ENCODE measurements at places on chromosomes 3 and 15.

DNA sequence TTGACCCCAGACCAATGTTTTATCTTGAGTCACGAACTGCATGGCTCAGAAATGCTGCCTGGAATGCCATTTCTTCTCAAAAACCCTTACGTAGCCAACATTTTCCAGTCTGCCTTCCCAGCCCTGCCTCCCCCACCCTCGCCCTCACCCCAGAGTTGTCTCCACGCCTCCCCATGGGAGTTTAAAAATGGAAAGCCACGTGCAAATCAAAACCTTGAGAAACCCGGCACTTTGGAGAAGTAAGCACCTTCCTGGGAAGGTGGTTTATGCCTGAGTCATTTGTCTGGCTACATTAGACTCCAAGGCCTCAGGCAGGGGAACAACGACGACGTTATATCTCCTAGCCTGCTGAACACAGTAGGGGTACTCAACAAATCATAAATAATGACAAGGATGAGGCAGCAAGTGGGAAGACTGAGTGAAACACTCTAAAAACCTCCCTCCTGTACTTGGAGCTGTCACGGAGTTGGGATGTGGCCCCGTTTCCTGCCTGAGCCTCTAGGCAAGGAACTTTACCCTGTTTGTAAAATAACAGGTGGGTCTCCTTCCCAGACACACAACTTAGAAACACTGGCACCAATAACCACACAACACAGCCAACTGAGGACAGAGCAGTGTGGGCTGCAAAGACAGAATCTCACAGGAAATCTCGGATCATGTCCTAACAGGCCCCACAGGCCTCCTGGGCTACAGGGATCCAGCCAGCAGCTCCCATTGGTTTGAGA is 179.1 kb downstream of the NTRK3 start:
- DNase-seq = no peak

- no peak for DNase-seq
Measured at GRCh38 chr3:23314981-23315762, 112.0 kb downstream of the UBE2E2 start.

DNA sequence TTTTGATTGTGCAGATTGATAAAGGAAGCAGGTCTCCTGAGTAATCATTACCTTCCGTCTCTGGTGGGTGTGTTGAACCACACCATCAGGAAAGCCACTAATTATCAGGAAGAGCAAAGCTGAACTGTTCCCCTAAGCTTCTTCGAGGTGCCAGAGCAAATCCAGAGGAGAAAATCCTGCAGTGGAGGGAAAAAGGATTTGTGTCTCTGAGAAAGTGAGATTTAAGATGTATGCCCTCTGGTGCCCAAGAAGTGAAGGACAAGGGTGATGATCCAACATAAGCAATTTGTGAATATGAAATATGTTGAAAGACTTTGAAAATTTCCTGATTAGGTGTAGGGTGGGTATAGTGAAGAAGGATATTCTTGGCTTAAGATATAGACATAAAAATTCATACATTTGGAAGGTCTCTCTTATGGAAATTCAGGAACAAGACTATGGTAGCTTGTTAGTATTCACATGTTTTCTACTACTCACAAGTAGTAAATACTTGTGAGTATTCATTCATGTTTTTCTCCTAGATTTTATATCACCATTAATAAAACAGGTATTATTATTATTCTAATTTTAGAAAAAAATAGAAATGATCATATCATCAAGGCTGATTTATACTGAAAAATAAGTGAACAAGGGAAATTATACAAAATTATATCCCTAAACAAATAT is 34.8 kb downstream of the COMMD2 start:
- DNase-seq = peak; percentile 34

DNA sequence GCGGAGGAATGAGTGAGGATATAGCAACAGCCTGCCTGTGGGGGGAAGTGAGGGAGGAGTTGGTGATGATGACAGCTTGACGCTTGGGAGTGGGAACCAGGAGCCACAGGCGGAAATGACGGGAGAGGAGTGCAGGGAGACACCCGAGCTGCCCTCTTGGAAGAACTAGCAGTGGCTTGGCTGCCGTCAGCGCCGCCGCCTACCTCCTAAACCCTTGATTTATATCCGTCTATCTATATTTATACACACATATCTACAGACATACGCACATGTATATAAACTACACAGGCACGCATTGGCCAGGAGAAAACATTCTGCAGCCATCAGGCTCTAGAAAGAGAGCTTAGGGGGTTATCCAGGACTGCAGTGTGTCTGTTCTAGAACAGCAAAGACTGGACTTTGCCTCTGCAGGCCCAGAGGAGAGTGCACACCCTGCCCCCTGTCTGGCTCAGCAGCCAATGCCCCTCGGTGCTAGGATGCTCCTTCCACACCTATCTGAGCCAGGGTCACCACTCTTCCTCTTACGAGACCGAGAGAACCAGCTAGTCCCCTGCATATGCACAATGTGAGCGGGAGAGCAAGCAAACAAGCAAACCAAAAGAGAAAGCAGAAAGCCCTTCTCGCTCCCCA is 45.3 kb upstream of the MAGEF1 start:
- DNase-seq = no peak

- no peak for DNase-seq
Measured at GRCh38 chr3:148102156-148102555, 595.5 kb upstream of the AGTR1 start.

DNA sequence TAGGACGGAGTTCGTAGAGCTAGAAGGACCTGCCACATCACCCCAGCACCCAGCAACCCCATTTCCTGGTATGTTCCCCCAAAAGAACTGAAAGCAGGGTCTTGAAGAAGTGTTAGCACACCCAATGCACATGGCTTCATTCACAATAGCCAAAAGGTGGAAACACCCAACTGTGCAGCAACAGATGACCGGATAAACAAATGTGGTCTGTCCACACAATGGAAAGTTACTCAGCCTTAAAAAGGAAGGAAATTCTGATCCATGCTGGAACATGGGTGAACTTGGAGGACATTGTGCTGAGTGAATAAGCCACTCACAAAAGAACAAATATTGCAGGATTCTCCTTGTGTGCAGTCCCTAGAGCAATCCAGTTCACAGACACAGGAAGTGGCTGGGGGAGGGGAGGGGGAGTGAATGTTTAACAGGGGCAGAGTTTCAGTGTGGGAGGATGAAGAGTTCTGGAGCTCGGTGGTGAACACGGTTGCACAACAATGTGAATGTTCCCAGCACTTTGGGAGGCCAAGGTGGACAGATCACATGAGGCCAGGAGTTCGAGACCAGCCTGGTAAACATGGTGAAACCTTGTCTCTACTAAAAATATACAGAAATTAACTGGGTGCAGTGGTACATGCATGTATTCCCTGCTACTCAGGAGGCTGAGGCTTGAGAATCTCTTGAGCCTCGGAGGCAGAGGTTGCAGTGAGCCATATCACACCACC is 157.5 kb downstream of the NUP210 start:
- no peak for DNase-seq

GRCh38 chr3:171165499-171165921 is 139.0 kb upstream of the SLC2A2 start:
- no peak for DNase-seq

GRCh38 chr3:113556316-113556945 is 24.1 kb downstream of the SIDT1 start:
- no peak for DNase-seq

DNA sequence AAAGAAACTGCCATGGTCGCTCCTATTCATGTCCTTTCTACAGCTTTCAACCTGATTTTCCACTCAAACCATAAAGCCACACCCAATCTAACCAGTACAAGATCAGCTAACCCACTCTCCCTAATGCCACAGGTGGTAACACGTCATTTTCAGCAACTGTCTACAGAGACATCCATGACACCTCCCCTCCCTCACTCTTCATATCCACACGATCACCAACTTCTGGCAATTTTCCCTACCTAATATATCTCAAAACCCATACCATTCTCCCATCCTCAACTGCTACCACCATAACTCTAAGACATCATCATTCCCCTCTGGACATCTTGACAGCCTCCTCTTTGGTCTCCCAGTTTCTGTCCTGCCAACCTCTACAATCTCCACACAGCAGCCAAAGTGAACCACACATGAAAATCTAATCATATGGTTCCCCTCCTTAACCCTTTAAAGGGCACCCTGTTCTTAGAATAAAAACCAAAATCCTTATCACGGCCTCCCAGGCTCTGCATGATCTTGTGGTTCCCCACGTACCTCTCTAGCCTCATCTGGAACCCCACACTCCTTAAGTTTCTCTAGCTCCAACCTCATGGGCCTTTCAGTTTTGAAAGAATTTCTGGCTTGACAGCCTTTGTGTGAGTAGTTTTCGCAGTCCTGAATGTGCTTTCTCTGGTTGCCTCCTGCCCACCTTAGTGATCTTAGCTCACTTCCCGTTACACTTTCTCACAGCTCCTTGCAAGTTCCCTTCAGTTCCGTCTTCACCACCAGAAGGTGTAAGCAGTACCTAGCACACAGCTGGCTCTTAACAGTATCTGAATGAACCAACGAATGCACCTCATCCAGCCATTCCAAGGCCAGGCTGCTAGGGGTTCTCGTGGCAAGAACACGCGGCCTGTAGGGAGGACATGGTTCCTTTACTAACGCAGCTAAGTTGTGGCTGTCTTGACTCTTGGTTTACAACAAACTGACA is 33.4 kb downstream of the SPINK8 start:
- DNase-seq = peak; percentile 46

GRCh38 chr3:98518816-98519215 is 3.9 kb downstream of the CLDND1 start:
- DNase-seq = no peak
